BJ (cell line): ENCODE measurements at places on chromosomes 5 and 9. TPM values are rescaled to one million over a fixed set of nuclear protein-coding genes. Genes with fewer than 3 reads are reported as not detected.

DNA sequence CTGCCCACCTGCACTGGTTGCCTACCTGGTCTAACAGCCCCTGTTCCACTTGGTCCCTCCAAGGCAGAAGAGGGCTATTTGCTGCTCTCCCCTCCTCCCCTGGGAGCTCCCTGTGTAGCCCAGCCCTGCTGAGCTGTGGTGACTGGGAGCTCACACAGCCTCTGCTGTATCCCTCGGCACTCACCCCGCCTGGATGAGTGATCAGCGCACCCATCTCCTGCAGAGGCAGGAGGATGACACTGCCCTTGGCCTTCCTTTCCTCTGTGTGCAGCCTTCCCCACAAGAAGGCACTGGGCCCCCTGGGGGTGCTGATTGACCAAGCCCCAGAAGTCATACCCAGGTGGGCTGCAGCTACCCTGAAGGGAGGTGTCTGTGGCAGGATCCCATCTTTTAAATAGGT, 134.2 kb downstream of the ADAMTS2 start:
- DNase-seq = no peak

GRCh38 chr5:143013176-143013891, 243.2 kb downstream of the ARHGAP26 start:
- no peak for DNase-seq

The LVRN gene
- 0.05 and 0.21 TPM in 2 replicates for polyA plus RNA-seq

The KLF4 gene
- polyA plus RNA-seq = 4.3 and 5.2 TPM in 2 replicates

The C9orf50 gene
- 0.20 and 0.21 TPM in 2 replicates for polyA plus RNA-seq

The SYK gene
- not detected in 2 replicates for polyA plus RNA-seq
